ENCODE measurements at places on chromosomes 12 and 14.

DNA sequence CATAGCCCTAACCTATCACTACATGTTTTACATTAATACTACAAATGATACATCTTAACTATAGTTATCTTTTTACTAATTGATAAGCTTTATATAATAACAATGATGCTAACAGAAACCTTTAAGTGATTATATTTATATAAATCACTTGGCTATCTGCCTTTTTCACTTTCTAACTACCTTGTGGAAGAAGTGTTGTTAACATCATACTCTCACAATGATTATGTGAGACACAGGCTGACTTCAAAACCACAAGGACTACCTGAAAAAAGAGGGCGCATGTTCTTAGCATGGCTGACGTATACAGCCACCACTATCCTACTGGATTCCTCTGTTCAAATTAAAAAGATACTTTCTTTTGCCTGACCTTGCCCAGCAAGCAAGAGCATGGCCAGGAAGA is 135.3 kb upstream of the SOX5 start:
- no peak for DNase-seq

- DNase-seq, result no peak
Observed at GRCh38 chr12:126926023-126926594, 1340.9 kb upstream of the TMEM132C start.

DNA sequence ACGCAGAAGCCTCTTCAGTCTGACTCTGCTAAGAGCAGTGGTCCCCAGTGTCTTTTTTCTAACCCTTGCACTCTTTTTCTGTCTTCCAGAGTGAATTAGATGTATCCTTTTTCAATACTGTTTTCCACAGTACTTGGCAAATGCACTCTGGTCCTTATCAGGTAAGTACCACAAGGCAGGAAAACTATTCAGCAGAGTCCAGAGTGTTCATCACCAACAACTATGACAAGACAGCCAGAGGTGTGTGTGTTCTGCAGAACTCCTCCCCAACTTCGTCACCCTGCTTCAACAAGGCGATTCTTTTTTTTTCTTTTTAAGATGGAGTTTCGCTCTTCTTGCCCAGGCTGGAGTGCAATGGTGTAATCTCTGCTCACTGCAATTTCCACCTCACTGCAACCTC is 54.3 kb upstream of the STRN3 start:
- no peak for DNase-seq

- no peak for DNase-seq
Observed at GRCh38 chr14:70995671-70996070, 88.4 kb downstream of the PCNX1 start.

DNA sequence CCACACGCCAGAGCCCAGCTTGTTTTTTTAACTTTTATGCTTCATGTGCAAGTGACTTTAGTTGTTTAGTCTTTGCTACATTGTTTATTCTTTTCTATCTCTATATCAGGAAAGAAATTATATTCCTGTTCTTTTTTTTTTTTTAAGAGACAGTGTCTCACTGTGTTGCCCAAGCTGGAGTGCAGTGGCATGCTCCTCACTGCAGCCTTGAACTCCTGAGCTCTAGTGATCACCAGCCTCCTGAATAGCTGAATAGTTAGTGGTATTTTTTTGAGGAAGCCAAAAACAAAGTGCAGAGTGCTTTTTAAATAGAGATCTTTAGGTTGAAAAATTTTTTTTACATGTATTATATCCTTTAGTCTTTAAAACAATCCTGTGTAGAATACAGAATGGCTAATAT is 58.2 kb downstream of the ETNK1 start:
- DNase-seq, result no peak

DNA sequence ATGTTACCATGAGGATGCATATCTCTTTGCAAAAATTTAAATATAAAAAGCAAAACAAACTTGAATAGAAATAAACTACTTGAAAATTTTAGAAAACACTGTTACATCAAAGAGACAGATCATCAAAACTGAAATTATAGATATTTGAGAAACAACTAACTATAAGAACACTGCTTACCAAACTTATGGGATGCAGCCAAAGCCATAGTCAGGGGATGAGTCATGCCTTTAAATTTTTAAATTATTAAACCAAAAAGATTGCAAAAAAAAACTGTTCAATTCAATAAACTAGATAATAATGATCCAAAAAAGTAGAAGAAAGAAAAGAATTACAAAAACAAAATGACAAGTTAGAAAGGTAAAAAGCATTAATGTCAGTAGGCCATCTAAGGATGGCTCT is 7.5 kb downstream of the BDKRB2 start:
- DNase-seq, result no peak

GRCh38 chr14:66233591-66233990 is 252.6 kb upstream of the CCDC196 start:
- DNase-seq, result no peak

DNA sequence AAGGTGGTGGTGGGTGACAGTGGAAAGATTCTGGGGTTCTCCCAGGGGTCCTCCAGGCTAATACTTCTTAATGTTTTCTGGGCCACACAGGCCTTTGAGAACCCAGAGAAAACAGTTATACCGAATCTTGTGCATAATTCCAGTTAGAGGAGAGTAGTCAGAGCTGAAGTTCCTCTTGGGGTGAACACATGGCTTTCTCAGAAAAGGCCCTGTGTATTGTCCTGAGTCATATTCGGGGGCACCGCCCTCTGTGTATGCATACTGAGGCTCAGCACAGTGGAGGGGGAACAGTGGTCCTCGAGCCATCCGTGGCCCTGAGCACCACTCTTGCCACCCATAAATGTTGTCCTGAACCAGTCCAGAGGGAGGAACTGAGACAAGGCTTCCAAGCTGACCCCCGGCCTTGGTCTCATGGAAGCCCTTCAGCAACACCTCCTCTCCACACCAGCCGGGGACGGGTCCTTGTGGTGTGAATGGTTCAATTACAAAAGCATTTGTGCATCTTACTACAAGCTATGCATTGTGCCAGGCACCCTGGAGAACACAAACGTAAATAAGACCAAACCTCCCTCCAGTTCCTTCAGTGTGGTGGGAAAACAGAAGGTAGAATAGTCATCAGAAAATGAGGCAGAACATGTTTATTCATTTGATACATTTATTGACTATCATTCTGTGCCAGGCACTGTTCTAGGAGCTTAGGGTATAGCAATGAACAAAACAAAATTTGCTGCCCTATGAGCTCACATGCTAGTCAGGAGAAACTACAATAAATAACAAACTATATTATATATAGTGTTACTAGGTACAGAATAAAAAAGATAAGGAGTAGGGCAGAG is 9.9 kb downstream of the DHRS2 start:
- no peak for DNase-seq

DNA sequence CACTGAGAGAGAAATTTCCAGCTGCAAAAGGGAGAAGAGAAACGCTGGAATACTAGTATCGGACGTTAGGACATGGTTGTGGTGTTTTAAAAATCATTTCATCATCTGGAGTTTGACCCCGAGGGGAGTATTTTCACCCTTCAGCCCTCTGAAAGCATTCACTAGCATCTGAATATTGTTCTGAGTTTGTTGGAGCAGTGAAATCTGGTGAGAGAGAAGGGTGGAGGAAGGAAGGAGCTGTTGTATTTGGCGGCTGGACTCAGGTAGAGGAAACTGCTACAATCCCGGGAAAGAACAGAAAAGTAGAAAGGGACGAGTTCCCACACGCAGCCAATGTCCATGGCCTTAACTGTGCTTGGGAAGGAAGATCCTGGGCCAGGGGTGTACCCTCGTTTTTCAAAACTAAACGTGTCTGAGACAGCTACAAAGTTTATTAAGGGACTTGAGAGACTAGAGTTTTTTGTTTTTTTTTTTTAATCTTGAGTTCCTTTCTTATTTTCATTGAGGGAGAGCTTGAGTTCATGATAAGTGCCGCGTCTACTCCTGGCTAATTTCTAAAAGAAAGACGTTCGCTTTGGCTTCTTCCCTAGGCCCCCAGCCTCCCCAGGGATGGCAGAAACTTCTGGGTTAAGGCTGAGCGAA is 896 bp upstream of the CDKN1B start:
- peak; percentile 80 for DNase-seq

GRCh38 chr14:58669556-58670200 is 31.9 kb downstream of the DACT1 start:
- DNase-seq, result no peak

- no peak for DNase-seq
Observed at GRCh38 chr12:121611306-121611705, 15.0 kb upstream of the ORAI1 start.

DNA sequence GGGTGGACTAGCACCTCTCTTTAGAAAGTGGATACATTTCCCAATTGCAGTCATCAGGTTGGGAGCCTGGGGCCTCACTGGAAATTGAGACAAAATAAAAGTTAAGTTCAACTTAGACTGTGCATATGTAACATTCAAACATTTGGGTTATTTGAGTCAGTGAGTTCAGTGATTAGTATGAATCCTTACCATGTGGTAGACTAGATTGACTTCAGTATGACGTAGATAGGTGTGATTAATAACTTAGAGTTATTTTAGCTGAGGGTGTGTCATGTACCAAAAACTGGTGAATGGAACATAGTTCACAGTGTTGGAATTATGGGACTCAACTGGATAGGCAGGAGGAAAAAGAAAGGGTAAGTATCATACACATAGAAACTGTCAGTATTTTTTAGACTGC is 8.0 kb upstream of the SSTR1 start:
- no peak for DNase-seq

GRCh38 chr14:82029038-82029437 is 495.4 kb upstream of the SEL1L start:
- DNase-seq, result no peak

- DNase-seq, result no peak
Observed at GRCh38 chr14:78479127-78479780, 309.1 kb downstream of the NRXN3 start.

- DNase-seq, result no peak
Observed at GRCh38 chr12:103529306-103529705, 33.5 kb upstream of the C12orf42 start.

GRCh38 chr12:110846615-110847566 is at the start of gene CCDC63:
CCDC63 (plus strand) TSS chr12:110846987; CDS start chr12:110852955, 5,968 bp downstream.
- DNase-seq, result peak; percentile 82

DNA sequence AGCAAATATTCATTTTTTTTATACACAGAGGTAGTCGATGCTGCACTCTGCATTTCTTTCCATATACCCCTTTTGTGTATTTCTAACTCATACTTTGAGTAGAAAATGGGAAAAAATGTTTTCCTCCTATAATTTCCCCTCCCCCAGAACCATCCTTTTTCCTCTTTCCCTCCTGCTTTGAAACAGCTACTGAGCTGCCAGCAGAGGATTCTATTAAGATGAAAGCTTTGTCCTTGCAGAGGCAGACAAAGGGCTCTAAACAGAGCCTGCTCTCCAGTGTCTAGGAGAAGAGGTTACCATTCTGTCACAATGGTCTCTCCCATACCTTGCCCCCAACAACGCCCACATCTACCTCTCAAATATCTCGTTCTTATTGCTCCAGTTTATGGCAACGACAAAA is 74.6 kb upstream of the OSBPL8 start:
- DNase-seq, result peak; percentile 12

DNA sequence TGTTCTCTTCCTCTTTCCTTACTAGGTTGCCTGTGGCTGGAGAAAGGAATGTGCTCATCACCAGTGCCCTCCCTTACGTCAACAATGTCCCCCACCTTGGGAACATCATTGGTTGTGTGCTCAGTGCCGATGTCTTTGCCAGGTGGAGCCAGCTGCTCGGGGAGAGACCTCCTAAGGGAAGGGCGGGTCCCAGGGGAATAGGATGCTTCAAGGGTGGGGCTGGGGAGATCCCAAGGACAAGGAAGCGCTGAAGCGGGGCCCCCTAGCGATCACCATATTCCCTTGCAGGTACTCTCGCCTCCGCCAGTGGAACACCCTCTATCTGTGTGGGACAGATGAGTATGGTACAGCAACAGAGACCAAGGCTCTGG is 10.2 kb downstream of the MARS1 start:
- DNase-seq, result no peak

- DNase-seq, result peak; percentile 94
Observed at GRCh38 chr14:36604757-36605505, 22.5 kb upstream of the NKX2-8 start.

- no peak for DNase-seq
Observed at GRCh38 chr12:124423761-124424515, 129.0 kb downstream of the RFLNA start.

- no peak for DNase-seq
Observed at GRCh38 chr12:88737838-88738472, 157.7 kb upstream of the KITLG start.

DNA sequence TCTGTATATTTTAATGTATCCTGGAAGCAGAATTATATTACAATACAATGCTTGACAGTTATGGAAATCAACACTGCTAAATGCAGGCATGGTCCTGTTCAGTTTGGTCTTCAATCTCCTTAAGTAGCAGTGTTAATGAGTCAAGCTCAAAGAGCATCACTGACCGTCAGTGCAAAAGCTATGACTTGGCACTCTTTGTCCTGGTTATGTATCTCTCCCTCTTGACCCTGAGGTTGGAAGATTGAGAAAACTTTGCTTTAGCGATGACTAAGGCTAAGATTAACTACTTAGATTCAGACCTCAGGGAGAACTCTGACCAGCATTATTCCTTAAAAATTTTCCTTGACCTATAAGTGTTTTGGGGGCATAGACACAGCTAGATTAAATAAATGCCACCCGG is 10.9 kb downstream of the CLEC7A start:
- no peak for DNase-seq

DNA sequence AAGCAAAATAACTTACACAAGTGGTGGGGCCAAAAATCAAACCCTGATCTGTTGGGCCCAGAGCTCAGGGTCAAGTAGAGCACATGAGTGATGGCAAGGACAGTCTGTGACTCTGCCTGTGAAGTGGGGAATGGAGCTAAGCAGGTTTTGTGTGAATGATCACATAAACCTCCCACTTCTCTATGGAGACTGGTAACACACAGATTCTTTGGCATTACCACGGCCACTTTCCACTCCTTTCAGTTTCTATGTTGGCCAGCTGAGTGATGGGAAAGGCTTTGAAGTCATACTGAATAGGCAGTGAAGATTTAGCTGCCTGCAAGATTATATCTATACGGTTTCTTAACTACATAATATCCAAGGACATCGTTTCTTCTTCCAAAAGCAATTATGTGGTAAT is 97.9 kb downstream of the ARMH4 start:
- no peak for DNase-seq

GRCh38 chr12:107277855-107278254 is 184.5 kb upstream of the CRY1 start:
- DNase-seq, result no peak

- peak; percentile 57 for DNase-seq
Observed at GRCh38 chr12:108475396-108475795, 39.7 kb upstream of the FICD start.

GRCh38 chr12:67562513-67563287 is 85.8 kb upstream of the DYRK2 start:
- no peak for DNase-seq

Data from eye (tissue), 1 donor.